ENCODE measurements at places on chromosomes 2 and 18.

DNA sequence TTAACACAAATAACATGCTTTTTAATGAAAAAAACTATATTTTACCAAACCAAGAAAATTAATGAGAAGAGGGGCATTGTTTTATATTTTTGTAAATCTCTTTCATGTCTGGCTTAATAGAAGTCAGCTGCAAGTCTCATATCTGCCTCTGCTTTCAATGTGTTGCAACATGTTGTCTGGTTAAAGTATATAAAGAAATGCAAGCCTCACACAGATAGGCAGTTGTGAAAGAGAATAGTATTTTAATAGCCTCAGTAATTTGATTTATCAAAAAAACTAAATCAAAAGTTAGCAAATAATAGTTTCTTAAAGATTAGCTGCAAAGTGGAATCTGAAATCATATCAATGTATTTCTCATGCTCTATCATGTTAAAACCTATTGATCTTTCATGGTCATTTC, 52.9 kb upstream of the NCOA1 start:
- DNase-seq: no peak

DNA sequence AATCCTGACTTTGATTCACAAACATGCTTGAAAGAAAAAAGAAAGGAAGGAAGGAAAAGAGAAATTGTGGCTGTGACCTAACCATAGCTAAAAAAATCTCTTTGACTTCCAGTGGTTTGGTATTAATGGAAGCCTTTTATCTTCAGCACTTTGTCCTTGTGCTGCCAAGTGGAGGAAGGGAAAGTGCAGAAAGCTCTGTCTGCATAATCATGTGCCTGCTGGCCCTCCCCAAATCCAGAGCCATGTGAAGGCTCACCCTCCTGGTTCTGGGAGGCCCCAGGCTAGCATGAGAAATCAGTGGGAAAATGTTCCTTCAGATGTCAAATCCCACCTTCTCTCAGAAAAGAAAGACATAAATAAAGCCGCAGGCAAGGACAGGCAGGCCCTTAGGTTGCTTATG, 48.3 kb upstream of the BMPR2 start:
- DNase-seq: no peak

GRCh38 chr2:170282851-170283250, 104.9 kb downstream of the MYO3B start:
- no peak for DNase-seq

DNA sequence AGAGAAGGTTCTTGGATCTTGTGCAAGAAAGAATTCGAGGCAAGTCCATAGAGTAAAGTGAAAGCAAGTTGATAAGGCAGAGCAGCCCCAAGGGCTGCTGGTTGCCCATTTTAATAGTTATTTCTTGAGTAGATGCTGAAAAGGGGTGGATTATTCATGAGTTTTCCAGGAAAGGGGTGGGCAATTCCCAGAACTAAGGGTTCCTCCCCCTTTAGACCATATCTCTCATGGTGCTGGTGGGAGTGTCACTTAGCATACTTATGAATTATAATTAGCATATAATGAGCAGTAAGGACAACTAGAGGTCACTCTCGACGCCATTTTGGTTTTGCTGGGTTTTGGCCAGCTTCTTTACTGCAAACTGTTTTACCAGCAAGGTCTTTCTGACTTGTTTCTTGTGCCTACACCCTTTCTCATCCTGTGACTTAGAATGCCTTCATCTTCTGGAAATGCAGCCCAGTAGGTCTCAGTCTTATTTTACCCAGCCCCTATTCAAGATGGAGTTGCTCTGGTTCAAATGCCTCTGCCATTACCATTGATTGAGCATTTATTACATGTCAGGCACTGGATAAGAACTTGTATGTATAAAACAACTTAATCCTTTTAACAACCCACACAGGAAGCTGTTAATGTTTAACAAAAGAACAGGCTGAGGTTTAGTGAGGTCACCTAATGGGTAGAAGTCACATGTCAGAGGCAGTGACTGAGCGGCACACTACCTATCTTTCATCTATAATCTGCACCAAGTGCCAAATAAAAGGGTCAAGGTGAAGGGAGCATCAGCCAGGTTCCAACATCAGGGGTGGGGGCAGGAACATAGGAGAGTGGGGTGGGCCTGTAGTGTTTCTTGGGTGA, 250.9 kb downstream of the ICOS start:
- DNase-seq: no peak

GRCh38 chr2:105399207-105399861, 483 bp upstream of the FHL2 start:
- no peak for DNase-seq

GRCh38 chr2:201831469-201831868, 25.1 kb downstream of the CDK15 start:
- DNase-seq: no peak

GRCh38 chr2:147161746-147162145, 683.1 kb upstream of the ACVR2A start:
- no peak for DNase-seq

DNA sequence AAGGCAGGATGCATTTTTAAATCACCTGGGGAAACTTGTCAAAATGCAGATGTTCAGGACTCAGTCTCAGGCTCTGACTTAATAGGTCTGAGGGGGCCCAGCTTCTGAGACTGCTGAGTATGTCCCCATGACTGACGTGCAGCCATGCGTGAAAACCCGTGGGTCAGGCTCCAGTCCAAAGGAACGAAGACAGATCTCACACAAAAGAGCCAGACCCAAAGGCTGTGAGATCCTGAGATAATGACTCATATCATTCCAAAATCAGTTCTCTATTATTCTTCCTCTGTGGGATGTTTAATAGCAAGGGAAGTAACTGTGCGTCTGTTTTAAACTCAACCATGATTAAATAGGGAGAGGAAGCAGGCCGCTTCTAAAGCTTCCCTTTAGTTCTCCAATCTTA, 107.4 kb upstream of the ACAA2 start:
- DNase-seq: no peak

GRCh38 chr2:72947952-72948830, 30.9 kb downstream of the EMX1 start:
- DNase-seq: no peak

DNA sequence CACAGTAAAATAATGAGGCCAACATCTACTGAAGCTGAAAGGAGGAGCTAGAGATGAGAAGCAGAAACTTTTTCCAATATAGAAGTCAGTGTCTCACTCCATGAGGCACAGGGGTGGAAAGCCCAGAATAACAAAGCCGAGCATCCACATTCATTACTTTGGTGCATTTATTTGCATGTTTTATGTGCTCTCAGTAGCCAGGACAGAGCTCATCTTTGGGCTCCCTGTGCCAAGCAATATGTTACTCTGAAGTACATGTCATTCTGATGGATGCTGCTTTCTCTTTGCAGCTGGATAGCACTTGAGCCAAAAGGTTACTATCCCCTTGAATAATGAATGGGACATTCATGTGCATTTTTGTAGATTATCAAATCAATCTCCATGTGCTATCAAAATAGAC, 338.6 kb upstream of the SOX11 start:
- no peak for DNase-seq

DNA sequence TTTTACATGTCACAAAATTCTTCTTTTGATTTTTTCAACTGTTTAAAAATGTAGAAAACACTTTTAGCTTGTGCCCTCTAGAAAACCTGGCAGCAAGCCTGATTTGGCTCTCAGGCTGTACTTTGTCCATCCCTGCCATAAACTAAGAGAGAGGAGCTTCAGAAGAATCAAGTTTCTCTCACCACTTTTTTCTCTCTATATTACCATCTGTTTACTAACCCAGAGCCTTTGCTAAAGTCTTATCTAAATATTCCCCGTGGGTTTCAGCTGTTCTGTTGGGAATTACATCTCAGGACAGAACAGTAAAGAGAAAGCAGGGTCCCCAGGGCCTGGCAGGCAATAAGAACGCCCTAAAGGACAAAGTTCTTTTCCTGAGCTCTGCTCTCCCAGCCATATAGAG, 409.1 kb upstream of the CRIM1 start:
- DNase-seq: no peak

DNA sequence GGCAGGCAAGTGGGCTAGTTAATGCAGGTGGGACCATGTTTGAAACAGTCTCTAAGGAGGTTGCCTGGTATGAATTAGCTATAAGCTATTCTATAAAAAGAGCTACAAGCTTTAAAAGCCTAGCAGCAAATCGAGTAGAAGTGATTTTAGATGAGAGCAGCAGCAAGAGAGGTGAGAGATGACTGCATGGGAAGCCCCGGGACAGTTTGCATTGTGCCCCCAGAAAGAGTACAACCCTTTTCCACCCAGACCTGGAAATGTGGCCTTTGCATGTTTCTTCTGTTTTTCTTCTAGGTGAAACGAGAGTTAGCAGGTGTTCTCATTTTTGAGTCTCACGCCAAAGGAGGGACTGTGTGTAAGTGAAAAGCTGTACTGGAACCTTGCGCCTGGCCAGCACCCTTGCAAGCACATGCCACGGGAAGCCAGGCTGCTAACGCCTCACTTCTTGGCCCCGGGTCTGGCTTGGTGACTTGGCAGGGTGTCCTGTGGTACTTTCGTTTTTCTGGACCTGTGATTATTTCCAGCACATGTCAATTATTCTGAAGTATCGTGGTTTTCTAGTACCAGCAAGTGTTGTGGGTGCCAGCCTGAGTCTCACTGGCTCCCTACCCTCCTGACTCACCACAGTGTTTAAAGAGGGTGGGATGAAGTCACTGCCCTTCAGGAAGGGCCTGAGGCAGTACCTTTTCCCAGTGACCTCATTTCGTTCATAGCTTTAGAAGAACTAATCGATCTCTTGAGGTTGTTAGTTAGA, 90.3 kb upstream of the MAP3K20 start:
- DNase-seq: no peak

GRCh38 chr18:65876310-65876709, 125.5 kb downstream of the CDH7 start:
- no peak for DNase-seq

DNA sequence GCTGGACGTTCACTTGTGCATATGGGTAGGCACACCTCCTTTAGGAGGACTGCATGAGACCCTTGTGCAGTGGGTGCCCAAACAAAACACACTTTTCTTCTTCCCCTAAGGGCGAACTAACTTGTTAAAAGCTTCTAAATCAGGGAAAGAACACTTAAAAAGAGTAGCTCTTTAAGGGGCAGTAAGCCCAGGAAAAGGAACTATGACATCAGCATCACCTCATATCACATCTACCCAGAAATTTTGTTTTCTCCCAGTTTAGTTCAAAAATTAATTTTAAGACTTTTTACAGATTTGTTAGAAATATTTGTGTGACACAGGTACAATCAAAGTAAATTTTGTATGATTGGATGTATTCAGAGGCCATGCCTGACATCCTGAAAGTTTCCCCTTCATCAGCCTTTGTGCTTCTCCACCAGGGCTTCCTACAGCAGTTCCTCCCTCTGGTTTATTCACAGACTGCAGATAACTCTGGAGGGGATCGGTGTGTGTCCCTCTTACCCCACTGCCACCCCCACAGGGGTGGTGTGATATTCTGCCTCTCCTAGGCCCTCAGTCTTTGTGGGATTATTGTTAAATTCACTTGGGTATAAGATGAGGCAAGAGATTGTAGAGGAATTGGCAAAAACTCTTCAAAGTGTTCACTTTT, 27.6 kb downstream of the BCL2L11 start:
- DNase-seq: no peak

All from activated T-helper 1 cell treated with anti-CD3 and anti-CD28 coated beads, Interleukin-12 subunit alpha, Interleukin-12 subunit beta, Interleukin-2, Interleukin-4 antibody, amounts not matched to agents 30 ng/mL and 10 ng/mL and 1 ng/mL, durations not matched to agents 14 hours and 24 hours and 36 hours (primary cell).